ENCODE measurements at places on chromosomes 1 and 21.

DNA sequence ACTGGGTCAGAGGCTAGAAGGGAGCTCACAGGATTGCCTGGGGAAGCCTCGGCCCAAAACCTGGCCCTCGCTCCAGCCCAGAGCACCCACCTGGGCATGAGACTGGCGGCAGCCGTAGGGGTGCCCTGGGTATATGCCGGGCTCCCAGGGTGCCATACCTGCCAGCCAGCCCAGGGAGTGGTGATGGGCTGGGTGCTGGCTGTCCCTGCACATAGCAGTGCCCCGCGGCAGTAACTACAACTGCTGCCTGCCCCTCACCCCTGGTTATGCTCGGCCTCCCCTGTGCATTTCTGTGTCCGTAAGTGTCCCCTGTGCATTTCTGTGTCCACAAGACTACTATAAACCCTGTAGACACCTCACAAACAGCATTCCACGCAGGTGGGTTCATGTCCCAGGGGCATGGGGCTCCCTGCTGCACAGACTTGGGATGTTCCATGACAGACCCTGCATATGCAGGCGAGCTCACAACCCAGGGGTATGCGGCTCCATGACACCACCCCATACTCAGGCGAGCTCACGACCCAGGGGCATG is 5.8 kb upstream of the SPATC1L start:
- no peak for DNase-seq

GRCh38 chr1:11600836-11601235 is 53.4 kb downstream of the FBXO2 start:
- DNase-seq: no peak

GRCh38 chr21:34730756-34731445 is 62.1 kb downstream of the CLIC6 start:
- DNase-seq: no peak

GRCh38 chr1:22673486-22674409 is 20.7 kb downstream of the C1QB start:
- no peak for DNase-seq

GRCh38 chr1:230422221-230422981 is 3.7 kb downstream of the PGBD5 start:
- DNase-seq: no peak

- no peak for DNase-seq
These were observed 27.6 kb upstream of the SNX27 start for GRCh38 chr1:151584278-151584677.

- DNase-seq: no peak
These were observed 586.4 kb upstream of the ZRANB2 start for GRCh38 chr1:71667216-71667615.

DNA sequence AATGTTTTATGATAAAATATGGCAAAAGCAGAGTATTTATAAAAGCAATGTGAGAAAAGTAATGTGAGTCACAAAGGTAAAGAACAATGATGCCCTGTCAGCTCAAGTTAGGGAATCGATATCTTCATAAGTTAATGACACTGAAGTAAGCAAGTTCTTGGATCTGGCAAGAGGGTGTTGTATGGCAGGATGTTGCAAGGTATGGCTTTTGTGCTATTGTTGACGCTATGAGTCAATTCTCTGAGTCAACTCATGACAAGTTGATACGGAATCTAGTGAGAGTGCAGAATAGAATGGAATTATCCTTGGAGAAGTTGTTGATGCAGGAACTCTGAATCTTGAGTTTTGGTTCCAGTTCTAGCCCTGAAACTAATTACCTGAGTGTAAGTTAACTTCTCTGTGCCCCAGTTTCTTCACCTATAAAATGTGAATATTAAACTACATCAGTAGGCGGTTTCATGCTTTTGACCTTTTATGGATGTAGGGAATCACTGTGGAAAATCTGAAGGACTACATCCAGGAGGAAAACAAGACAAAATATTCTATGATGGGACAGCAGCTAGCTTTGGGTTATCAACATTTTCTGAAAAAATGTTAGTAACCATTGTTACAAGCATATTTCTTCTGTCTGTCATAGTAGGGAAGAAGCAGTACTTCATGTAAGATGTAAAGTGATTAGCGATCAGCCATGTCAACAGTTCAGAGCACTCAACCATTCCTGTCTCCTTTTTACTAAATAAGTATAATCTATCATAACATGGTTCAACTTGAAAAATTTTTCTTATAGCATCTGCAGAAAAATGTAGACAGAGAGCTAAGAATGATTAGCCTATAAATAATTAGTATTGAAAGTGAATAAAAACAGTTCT is 96.9 kb downstream of the ATP6V1G3 start:
- no peak for DNase-seq

- DNase-seq: no peak
These were observed 244.6 kb downstream of the TRABD2B start for GRCh38 chr1:47752559-47752958.
